ENCODE measurements at places on chromosomes 2 and 18.

GRCh38 chr2:23452372-23452771 lies 67.4 kb downstream of the KLHL29 start:
- DNase-seq: no peak

- no peak for DNase-seq
These were observed 412.9 kb upstream of the SALL3 start for GRCh38 chr18:78566720-78567119.

- no peak for DNase-seq
These were observed 101.4 kb downstream of the NFATC1 start for GRCh38 chr18:79496978-79497637.

DNA sequence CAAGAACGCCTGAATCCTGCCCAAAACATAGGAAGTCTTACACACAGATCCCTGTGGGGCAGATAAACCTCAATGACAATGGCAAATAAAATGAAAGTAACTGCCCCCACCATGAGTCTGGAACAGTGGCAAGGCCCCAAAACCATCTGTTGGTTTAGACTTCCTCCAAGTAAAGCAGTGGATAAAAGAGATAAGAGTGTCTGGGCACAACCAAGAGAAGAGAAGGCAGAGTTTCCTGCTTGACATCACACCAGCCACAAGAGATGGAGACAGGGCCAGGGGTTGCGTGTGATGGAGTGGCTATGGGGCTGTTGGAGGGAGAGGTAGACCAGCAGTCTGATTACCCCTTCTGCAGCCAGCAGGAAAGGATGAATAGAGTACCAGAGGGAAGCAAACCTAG lies 212.1 kb upstream of the POU3F3 start:
- DNase-seq: no peak

DNA sequence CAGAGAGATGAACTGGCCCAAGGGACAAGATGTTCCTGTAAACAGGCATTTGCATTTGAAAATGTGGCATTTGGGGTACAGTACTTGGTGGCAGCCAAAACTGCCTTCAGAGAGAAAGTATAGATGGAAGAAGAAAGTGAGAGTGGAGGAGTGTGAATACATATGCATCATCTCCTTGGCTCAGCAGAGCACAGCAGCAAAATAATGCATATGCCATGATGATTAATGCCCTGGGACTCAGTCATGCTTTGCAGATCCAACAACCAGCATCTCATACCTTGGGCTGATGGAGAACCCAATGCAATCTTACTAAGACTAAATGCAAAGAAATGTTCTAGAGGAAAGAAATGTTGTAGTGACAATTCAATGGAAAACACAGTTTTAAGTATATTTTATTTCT lies 29.7 kb upstream of the CYTIP start:
- no peak for DNase-seq

DNA sequence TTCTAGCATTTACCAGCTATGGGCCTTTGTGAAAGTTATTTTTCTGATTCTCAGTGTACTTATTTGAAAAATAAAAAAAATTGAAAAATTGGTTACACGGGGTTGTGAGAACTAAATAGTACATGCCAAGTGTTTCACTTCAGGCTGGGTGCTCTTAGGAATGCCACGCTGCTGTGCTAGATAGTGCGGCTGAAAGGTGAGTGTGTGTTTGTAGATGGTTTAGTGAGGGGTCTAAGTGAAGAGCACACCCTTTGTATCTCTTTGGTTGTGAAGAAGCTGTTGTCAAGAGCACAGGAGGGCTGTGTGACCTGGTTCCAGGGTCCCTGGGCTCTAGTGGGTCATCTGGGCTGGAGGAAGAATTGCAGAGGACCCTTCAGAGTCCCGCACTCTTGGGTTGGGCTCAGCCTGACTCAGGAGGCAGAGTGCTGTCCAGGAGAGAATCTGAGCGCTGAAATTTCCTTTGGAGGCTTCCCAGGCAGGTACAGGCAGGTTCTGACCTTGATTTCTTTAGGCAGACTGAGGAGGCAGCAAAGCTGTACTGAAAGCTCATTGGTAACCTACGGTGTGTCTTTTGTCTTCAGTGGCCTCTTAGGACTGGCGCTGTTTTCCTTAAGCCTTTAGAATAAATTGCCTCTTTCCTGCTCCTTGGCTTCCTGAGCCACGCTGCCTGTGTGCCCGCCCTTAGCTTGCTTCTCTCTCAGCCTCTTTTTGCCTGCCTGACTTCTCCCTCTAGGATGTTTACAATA lies 44.4 kb downstream of the MAP4K4 start:
- DNase-seq: no peak

Measured in stimulated activated naive CD8-positive, alpha-beta T cell treated with anti-CD3 and anti-CD28 coated beads, Interleukin-15, Interleukin-2, amounts not matched to agents 100 U/mL and 50 U/mL, for 24 hours (primary cell).